NCI-H1105 (cell line): ENCODE measurements at places on chromosomes 13 and 19.

DNA sequence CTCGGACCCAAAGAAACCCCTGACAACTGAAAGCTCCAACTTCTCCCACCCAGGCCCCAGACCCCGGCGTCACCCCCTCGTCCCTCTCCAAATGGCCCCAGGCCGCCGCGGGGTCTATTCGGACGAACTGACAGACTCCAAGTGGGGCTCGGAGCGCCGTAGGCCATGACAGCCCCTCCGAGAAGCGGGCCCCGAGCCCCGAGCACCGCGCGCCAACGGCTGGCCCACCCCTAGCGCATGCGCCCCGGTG, 360 bp downstream of the DDX39A start:
- no peak for DNase-seq

DNA sequence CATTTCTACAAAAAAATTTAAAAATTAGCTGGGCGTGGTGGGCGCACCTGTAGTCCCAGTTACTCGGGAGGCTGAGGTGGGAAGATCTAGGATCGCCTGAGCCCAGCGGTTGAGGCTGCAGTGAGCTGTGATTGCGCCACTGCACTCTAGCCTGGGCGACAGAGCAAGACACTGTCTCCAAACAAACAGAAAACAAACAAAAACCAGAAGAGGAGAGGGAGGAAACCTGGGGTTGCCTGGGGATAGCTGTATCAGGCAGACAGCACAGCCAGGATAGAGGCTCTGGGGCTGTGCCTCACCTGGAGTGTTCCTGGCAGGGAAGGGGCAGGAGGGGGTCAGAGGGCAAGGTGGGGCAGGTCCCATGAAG, 2.6 kb upstream of the POLR2E start:
- no peak for DNase-seq

GRCh38 chr13:48536621-48537250, 3.9 kb upstream of the RCBTB2 start:
- no peak for DNase-seq

GRCh38 chr13:98100481-98100880, 42.4 kb upstream of the FARP1 start:
- no peak for DNase-seq

GRCh38 chr19:1084024-1084868, 10.9 kb downstream of the POLR2E start:
- peak; percentile 31 for DNase-seq

DNA sequence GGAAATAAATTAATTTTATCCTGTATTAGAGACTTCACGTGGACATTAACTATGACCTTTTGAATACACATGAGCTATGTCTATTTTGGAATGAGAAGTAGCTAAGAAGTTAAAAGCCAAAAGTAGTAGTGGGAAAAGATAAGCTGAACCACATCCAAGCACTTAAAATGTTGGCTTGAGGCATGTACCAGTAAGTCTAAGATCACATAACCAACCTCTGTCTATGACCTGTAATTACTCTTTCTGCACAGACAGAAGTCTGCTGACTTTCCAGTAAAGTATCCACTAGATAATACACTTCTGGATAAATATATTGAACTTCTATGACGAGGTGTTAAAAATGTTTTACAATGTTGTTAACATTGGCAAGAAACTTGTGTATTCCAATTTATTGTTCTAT, 68.7 kb downstream of the LIG4 start:
- no peak for DNase-seq

DNA sequence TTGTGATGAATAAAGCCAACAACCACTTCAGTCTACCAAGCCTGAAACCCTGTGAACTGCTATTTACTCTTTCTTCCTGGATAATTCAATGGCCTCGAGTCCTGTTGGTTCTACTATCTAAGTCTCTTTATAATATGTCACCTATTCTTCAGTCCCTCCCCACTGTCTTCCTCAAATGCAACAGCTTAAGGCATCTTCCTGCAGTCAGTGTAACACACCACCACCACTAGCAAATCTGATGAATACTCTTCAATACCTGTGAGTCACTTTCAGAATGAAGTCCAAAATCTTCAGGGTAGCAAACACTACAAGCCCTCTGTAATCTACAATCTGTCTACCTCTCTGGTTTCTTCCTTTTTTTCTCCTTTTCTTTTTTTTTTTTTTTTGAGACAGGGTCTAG, 32.9 kb downstream of the ZDHHC20 start:
- DNase-seq = no peak

- no peak for DNase-seq
These were observed 82.0 kb downstream of the TEX29 start for GRCh38 chr13:111402441-111402840.

GRCh38 chr13:98157188-98157587, 14.3 kb downstream of the FARP1 start:
- no peak for DNase-seq

DNA sequence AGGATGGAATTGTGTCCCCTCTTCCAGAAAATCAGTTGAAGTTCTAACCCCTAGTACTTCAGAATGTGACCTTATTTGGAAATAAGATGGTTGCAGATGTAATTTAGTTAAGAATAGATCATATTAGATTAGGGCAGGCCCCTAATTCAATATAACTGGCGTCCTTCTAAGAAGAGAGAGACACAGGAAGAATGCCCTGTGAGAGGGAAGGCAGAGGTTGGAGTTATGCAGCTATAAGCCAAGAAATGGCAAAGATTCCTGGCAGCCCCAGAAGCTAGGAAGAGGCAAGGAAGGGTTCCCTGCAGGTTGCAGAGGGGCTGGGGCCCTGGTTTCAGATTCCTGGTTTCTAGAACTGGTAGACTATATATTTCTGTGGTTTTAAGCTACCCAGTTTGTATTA, 30.0 kb downstream of the HS6ST3 start:
- no peak for DNase-seq

- peak; percentile 13 for DNase-seq
These were observed 270.0 kb upstream of the PCDH20 start for GRCh38 chr13:61685682-61686012.

- DNase-seq = no peak
These were observed 1.7 kb downstream of the PROSER3 start for GRCh38 chr19:35759697-35760096.

GRCh38 chr19:12786141-12786870, 5.0 kb upstream of the JUNB start:
- no peak for DNase-seq

GRCh38 chr19:46271481-46272197, 25.2 kb upstream of the HIF3A start:
- no peak for DNase-seq

DNA sequence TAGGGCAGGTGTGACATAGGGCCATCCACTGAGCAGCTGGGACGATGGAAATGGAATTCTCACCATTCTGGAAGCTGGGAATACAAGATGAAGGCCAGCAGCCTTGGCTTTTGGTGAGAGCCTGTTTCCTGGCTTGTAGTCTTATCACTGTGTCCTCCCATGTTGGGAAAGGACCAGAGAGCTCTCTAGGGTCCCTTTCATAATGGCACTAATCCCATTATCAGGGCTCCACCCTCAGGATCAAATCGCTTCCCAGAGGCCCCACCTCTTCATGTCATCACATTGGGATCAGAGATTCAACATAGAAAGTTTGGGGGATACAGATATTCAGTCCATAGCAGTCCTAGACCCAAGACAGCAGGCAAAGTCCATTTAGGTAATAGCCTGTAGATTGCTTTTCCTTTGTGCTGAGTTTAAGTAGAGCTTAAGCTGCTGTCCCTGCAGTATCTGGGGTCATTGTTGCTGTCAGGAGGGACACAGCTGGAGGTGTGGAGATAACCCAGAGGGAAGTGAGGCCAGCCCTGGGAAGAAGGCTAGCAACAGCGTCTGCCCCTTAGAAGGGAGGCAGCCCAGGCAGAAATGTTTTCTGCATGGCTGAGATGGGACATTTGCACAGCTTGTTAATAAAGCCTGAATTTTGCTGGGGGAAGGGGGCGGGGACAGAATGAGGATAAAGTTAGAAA, 136.5 kb upstream of the GPR12 start:
- DNase-seq = no peak

GRCh38 chr13:48983331-48983730, 7.6 kb downstream of the FNDC3A start:
- no peak for DNase-seq

GRCh38 chr19:3610745-3611717, 4.4 kb upstream of the TBXA2R start:
- no peak for DNase-seq

GRCh38 chr13:51280379-51280940, 58.3 kb downstream of the FAM124A start:
- DNase-seq = no peak

DNA sequence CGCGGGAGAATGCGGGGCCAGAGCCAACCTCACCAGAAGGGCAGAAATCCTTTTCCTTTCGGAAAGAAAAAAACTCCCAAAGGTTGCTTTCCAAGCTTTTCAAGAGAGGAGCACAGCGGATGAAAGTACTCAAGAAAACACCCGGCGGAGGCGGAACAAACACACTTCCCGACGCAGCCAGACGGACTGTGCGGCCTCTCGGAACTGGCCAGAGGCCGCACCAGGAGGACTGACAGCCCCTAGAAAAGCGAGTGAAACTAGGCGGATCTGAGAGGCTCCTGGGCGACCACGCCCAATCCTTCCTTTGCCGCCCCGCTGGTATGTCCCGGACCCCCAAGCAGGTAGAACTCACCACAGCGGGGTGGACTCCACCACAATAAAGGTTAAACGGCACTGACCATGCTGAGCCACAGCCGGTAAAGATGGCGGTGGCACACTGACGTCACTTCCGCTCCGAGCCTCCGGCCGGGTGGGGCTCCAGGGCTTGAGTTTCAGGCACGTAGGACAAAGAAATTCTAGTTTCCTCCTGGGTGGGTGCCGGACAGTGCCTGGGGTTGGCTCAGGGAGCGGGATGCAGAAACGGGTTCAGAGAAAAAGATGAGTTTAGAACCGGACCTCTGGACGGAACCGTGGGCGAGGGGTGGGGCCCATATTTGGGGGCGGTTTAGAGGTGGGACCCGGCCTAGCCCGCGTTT, at the start of gene ZNF562:
Gene ZNF562, minus strand, starts transcription at position 438 of the 695 bp plus-strand sequence. CDS start 14,356 bp downstream, outside the sequence.
- DNase-seq = peak; percentile 77

- DNase-seq = no peak
These were observed 5.2 kb downstream of the POLRMT start for GRCh38 chr19:628168-628567.

DNA sequence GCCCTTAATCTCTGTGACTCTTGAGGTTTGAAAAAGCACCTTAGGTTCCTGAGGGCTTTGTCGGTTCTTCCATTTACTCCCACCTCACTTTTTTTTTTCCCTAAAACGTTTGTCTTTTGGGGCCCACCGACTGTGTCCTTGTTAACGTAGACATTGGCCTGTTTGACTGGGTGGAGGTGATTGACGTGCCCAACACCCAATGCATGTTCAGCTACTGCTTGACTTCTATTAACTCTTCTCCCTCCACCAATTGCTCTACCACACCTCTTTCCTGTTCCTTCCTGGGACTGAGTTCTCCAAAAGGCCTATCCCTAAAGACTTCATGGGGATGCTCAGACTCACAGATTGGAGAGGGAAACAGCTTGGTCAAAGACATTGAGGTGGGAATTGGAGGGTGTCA, 17.3 kb downstream of the CKM start:
- DNase-seq = no peak

- DNase-seq = peak; percentile 95
These were observed 29.7 kb downstream of the NKPD1 start for GRCh38 chr19:45130888-45131615.
